Thyroid gland (tissue), 4 donors: ENCODE measurements at places on chromosomes 5 and 9. TPM values are rescaled to one million over a fixed set of nuclear protein-coding genes. Genes with fewer than 3 reads are reported as not detected.

Gene FOXD1
- 0.38 TPM for total RNA-seq

Gene ANP32B
- 32.1 TPM for total RNA-seq

Gene TUSC1
- total RNA-seq: 41.1 TPM

Gene FGD3
- 6.6 TPM for total RNA-seq

Gene PTGS1
- 3.9 TPM for total RNA-seq

Gene INSL6
- total RNA-seq: not detected

Gene ZNF474
- 0.54 TPM for total RNA-seq

Gene TRIM7
- 12.3 TPM for total RNA-seq

Gene LCN12
- 68.3 TPM for total RNA-seq

Gene CCNO
- total RNA-seq: 14.7 TPM

Gene HTR4
- not detected for total RNA-seq

Gene ZNF879
- total RNA-seq: 6.6 TPM

Gene C6
- 3.5 TPM for total RNA-seq

Gene SLC4A9
- total RNA-seq: 0.29 TPM

Gene SURF2
- total RNA-seq: 34.0 TPM

Gene EIF4E1B
- not detected for total RNA-seq

Gene PRR7
- total RNA-seq: 1.4 TPM

Gene PCA3
- total RNA-seq: not detected

Gene TTC16
- 0.40 TPM for total RNA-seq

Gene SPATA31E1
- not detected for total RNA-seq

Gene PDZD2
- total RNA-seq: 1.8 TPM

Gene IFT74
- total RNA-seq: 23.0 TPM

Gene SV2C
- total RNA-seq: 0.11 TPM

Gene AIF1L
- total RNA-seq: 99.8 TPM

Gene FLT4
- total RNA-seq: 52.8 TPM

Gene PHF24
- total RNA-seq: 0.67 TPM

Gene SLC12A2
- total RNA-seq: 53.3 TPM

Gene PFN3
- total RNA-seq: not detected

Gene SLIT3
- 28.4 TPM for total RNA-seq

Gene C5orf34
- total RNA-seq: 1.6 TPM
